ENCODE measurements at places on chromosomes 2 and 18. TPM values are rescaled to one million over a fixed set of nuclear protein-coding genes. Genes with fewer than 3 reads are reported as not detected.

DNA sequence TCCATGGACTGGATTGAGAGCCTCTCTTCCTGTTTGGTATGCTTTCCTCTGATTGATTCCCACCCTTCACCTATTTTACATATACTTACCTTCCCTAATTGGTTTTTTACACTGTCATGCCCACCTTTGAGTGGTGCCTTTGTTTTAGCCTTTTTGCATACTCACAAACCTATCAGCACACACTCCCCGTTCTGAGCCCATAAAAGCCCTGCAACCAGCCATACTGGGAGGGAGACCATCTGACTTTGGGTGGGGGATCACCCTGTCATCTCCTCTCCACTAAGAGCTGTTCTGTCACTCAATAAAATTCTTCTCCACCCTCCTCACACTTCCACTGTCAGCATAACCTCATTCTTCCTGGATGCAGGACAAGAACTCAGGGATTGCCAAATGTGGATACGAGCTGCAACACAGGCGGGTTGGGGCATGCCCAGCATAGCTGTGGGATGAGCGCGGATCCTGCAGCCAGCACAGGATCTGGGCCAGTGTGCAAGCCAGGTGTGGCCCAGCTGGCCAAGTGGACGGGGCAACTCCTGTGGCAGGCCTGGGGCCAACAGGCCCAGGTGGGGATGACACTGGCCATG is 9.4 kb upstream of the MOB1A start:
- DNase-seq, result no peak

DNA sequence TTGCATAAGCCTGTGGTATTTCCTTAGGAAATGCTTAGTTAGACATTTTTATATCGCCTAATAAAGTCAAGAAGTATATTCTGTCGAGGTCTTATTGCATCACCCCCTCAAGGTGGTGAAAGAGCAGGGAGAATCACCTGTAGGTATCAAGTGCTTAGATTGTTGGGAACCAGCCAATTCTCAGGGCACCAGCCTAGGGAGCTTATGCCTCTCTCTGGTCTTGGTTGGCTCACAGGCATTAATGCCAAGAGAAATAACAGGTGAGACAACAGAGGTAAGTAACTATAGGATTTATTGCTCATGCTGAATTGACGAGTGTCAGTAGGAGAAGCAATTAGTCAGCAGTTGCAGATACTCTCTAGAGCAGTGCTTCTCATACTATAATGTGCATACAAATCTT is 663.3 kb upstream of the ZNF804A start:
- no peak for DNase-seq

Gene SPATA3
- total RNA-seq, result not detected

DNA sequence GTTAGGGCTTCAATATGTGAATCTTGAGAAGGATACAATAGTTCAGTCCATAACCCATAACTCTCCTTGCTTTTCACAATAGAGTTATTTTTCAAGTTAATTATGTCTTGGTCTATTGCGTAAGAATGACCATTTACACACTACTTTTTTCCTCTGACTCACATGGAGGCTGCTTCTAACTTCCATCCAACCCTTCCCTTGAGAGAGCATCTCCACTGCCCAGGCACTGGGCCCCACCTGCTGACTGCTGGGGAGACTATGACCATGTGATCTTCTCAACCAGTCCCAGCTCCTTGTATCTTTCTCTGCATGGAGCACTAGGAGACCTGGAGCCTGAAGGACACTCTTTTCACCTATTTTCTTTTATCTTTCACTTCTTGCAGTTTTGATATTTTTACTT is 251.5 kb downstream of the GPD2 start:
- no peak for DNase-seq

DNA sequence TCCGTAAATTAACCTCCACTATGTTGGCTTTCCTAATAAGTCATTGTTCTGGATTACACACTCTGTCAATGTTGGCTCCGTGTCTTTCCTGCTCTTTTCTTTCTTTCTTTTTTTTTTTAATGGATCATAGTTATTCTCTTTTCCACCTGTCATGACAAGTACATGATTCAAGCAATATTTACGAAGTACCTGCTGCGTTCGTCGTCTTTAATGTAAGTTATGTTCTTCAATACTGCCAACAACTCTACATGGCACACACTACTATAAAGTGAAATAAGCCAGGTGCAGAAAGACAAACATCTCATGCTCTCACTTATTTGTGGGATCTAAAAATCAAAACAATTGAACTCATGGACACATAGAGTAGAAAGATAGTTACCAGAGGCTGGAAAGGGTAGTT is 239.1 kb downstream of the SCG2 start:
- DNase-seq, result no peak

Gene CFAP53
- total RNA-seq, result not detected

Gene ZNF513
- 15.6 TPM for total RNA-seq

GRCh38 chr2:236985761-236986339 is 99.8 kb upstream of the COPS8 start:
- DNase-seq, result no peak

DNA sequence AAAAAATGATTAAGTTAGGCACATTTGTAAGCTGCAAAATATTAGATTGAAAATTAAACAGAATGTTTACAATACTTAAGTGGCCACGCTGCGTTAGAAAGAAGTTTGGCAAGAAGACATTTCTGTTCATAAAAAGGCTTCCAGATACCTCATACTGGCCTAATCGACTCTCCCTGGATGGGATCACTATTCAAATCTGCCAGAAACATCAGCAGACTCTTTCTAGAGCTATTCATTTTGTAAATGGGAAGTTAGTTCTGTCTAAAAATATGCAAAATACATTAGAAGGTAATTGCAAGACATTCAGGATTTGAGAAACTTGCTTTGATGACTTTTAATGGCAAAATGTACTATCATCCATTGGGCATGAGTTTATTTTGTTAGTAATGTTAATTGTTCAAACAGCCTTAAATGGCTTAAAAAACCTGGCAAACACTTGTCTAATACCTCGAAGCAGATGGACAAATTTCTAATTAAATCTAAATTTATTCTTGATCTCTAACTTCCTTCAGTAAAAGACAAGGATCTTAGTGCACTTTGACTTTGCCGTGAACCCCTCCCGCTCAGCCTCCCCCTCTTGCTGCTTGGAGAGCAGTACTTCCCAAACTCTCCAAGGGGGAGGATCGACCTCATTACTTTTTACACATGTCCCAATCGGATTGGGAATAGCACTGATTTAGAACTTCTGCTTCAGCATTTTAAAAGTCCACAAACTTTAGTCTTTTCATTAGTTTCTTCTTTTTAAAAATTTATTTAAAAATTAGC is 103.5 kb downstream of the SMIM21 start:
- no peak for DNase-seq

GRCh38 chr2:218517434-218518206 is 50.5 kb downstream of the USP37 start:
- no peak for DNase-seq

DNA sequence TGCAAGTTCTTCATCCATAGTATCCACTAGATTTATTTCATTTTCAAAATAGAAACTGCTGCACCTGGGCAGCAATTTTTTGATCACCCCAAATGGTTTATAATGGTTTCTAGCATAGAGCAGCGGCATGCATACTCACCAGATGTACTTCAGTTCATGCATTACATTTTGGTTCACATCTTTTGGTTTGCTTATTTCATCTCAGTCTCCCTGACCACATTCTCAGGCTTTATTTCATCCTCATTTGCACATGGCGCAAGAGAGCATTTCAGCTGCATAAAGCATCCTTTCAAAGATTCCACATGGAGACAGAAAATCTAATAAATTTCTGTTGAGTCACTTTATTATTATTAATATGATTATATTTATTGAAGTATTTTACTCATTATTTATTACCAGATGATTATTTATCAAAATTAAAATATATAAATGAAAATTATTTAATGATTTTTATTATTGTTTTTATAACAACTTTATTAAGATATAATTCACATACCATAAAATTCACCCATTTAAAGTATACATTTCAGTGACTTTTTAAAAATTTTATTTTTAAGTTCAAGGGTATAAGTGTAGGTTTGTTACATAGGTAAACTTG is 284.6 kb downstream of the TXNL1 start:
- no peak for DNase-seq

Gene RGPD5
- total RNA-seq, result 53.6 TPM

- DNase-seq, result no peak
Measured at GRCh38 chr18:50193796-50194630, 934 bp downstream of the MYO5B start.

DNA sequence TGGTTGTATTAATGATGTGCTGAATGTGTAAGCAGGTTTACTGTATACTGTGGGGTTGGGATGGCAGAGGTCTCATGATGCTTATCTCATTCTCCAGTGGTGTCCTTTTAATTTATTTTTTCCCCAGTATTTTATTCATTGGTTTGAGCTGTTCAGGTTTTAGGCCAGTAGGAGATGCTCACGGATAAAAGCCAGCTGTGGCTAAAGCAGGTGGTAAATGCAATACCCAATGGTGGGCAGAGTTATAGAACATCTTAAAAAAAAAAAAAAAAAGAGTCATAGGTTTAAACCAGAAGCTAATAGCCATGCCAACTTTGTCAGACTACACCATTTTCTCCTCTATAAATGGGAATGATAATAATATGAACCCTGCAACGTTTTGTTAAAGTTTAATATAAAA is 57.8 kb upstream of the NEUROD1 start:
- DNase-seq, result no peak
